ENCODE measurements at places on chromosomes 5 and 9.
A peak's percentile ranks its signal among the peaks of the same experiment; 100 is the strongest.

DNA sequence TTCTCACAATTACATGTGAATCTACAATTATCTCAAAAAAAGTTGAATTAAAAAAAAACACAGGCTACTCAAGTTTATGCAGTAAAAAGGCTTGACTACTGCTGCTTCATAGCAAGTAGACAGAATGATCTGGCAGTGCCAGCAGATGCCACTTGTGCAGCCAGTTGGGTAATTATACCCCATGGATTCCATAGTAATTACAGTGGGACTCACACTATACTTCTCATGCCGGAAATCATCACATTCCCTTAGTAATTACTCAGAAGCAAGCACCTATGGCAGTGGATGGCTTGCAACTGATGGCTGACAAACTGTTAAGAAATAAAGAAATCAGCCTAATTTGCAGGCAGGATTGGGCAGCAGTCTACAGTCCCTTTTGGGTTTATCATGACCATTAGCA is 463.2 kb upstream of the KLF4 start:
- no peak for DNase-seq

GRCh38 chr5:2508514-2508913 is 243.0 kb downstream of the IRX2 start:
- no peak for DNase-seq

- DNase-seq, result no peak
These were observed 248.6 kb upstream of the EFNA5 start for GRCh38 chr5:107919361-107919760.

DNA sequence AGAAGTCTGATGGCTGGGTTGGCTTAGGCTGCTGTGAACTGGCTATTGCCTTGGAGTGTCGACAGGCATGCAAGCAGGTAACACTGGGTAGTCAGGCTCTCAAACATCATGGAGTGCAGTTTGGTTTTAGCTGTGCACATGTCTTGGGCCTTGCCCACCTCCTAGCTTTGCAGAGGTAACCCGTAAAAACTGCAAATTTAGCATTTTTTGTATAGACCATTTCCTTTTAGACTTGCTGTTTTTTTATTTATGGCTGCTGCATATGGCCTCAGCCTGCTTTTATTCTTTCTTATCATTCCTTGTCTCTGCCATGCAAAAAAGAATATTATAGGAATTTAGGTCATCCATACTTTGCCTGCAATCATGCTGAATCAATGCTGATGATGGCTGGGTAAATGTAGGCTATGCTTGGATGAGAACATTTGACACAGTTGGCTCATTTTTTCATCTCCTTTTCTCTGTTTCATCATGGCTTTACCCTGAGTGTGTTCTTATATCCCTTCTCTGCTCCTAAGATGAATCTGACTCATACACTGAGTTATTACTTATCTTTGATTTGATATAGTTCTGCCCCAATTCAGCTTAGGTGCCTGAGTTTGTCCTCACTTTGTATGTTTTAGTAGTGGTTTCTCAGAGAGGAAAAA is 27.2 kb downstream of the RECK start:
- no peak for DNase-seq

- DNase-seq, result peak; percentile 27
These were observed 116.8 kb downstream of the RGS3 start for GRCh38 chr9:113580041-113580953.

DNA sequence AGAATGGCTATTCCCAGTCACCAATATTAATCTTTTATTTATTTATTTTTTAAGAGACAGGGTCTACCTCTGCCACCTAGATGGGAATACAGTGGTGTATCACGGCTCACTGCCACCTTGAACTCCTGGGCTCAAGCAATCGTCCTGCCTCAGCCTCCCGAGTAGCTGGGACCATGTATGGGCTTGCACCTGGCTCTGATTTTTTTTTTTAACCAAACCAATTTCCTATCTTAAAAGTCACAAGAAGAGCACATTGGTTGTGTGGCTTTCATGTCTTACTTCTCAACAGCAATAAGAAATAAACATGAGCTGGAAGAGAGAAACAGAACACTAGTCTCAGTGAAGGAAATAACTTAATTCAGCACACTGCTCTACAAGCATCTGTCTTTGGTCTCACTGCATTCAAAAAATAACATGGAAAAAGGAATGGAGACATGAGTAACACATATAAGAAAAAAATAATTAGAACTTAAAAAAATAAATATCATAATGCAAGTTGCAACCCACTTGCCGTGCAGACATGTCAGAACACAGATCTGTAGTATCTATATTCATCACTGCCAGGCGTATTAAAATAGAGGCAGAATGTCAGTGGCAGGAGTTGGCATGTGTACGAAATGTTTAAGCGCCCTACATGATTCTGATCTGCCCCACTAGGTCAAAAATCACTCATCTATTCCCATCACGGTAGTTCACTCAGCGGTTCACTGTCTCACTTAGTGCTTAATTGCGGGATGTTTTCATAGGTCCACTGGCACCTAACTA is 66.4 kb downstream of the EFNA5 start:
- DNase-seq, result no peak
